Panc1 (cell line): ENCODE measurements at places on chromosomes 5 and 9.

- no peak overlapping the region for H3K4me3 ChIP-seq
- no peaks in the 10 kb centered on the region for H3K4me1 ChIP-seq
- DNase-seq: no peak
Observed at GRCh38 chr5:112614986-112615385, 122.7 kb upstream of the APC start.

DNA sequence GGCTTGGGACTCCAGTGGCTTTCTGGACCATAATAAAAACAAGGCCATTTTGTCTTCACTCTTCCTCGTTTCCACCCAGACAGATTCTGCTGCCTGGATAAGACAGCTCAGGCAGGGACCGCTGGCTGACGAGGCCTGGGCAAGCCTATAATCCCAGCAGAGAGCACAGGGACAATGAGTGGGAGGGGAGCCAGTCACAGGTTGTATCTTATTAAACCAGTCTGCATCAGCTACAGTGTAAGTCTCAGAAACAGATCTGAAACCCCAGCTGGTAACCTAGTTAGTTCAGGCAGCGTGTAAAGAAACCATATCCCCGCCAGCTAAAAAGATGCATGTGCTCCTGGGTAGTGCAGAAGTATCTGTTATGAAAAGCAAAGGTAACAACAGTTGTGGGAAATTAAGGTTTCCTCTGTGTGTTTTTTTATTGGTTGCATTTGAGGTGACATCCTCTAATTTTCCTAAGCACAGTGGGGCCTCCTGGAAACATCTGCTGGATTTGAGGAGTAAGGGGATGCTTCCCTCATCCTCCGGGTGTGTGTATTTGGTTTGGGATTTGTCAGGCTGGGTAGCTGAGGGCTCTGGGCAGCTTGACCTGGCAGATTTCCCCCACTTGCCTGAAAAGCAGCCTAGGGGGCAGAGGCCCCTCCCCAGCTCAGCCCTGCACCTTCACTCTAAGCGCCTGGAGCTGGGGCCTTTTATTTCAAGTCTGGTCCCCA is 15.2 kb upstream of the TAL2 start:
- DNase-seq: no peak
- H3K4me1 ChIP-seq: no peaks in the 10 kb centered on the region
- H3K27me3 ChIP-seq: no peaks in the 10 kb centered on the region
- no peaks in the 10 kb centered on the region for H3K36me3 ChIP-seq

- H3K36me3 ChIP-seq: no peaks in the 10 kb centered on the region
- DNase-seq: no peak
- H3K27me3 ChIP-seq: no peaks in the 10 kb centered on the region
- no peak overlapping the region for H3K4me3 ChIP-seq
Observed at GRCh38 chr5:101937041-101937440, 359.0 kb downstream of the SLCO4C1 start.

DNA sequence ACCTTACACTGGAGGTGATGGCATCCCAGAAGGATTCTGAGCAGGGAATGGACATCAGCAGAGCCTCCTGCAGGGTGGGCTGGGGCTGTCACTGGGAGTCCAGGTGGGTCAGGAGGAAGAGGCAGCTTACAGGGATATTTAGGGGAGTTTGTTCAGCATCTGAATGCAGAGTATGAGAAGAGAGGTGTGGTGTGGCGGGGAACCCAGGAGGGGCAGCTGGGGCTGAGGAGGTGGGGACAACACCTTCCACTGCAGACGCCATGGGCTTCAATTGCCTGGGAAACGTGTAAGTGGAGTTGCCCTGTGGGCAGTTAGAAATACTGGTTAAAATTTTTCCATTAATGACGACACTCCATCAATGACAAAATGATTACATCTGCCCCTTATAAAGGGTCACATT is 33.5 kb downstream of the S1PR3 start:
- no peaks in the 10 kb centered on the region for H3K27me3 ChIP-seq
- no peak overlapping the region for H3K4me3 ChIP-seq
- no peak for DNase-seq
- no peaks in the 10 kb centered on the region for H3K36me3 ChIP-seq
